Activated naive CD4-positive, alpha-beta T cell treated with Interleukin-2 at 50 U/mL for 16 hours (primary cell): ENCODE measurements at places on chromosomes 13 and 19.
A peak's percentile ranks its signal among the peaks of the same experiment; 100 is the strongest.

DNA sequence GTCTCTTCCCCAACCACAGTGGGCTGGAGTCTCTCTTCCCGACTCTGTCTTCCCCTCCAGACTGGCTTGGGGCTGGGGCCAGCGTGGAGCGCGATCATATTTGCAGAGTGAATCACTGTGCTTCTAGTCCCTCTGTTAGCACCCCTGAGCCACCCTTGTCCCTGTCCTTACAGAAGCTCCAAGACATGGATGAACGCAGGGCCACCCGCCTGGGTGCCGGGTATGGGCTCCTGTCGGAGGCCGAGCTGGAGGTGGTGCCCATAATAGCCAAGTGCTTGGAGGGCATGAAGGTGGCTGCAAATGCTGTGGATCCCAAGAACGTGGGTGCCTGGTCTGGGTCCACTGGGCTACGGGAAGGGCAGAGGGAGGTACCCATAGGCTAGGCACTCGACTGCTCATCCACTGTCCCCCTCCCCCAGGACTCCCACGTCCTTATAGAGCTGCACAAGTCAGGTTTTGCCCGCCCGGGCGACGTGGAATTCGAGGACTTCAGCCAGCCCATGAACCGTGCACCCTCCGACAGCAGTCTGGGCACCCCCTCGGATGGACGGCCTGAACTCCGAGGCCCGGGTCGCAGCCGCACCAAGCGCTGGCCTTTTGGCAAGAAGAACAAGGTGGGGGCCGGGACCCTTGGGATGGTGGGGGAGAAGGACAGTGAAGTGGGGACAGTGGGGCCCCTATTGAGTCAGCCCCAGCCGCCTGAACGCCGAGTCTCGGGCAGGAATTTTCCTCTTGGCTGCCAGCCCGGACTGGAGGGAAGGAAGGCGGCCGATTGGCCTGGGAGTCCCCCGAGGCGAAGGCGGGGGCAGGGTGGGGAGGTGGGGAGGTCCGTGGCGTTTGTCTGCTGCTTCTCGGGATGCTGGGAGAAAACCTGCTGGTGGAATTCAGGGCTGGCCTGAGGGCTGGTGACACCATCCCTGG, 5.2 kb downstream of the TRIP10 start:
- DNase-seq: no peak

DNA sequence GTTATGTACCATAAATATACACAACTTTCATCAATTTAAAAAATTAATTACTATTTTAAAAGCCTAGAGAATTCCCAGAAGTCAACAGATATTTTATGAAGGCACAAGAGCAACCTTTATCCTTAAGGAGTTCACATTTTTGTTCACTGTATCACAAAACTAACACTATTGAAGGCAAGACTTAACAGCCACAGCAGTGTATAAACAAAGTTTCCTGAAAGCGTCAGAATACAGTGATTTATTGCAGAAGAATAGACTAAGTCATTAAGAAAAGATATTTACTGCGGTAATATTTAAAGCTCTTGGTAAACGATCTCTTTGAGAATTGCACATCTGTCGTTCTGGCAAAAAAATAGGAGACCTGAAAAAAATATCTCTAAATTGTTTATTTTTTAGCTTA, 419.3 kb upstream of the NBEA start:
- DNase-seq: no peak

- DNase-seq: no peak
Observed at GRCh38 chr13:108948251-108948671, 318.9 kb downstream of the MYO16 start.

DNA sequence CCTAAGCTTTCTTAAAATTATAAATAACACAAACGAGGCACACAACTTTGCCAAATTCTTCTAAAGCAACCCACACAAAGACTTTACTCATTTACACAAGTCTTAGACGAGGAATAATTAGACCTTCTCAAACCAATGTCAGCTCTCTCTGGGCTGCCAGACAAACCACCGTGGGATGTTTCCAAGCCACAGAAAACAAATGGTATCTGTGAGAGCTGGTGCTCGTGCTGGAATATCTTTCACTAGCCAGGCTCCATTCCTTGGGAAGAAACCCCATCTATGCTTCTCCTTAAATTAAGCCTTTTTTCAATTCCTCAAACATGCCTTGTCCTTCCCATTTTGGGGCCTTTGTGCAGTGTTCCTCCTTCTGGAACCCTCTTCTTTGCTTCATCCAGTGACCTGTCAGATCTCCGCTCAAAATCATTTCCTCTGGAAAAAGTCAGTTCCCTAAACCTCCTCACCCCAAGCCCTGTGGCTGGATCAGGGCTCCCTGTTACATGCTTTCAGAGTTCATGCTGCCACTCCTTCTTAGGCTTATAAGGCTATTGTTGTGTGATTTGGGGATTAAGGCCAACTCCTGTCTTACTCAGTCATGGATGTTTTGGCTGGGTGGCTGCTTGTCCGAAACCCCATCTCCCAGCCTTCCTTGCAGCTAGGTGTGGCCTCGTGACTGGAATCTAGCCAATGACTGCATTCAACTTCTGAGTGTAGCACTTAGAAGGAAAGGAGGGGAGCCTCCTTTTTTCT, 64.2 kb upstream of the GTF2F2 start:
- peak; percentile 15 for DNase-seq

DNA sequence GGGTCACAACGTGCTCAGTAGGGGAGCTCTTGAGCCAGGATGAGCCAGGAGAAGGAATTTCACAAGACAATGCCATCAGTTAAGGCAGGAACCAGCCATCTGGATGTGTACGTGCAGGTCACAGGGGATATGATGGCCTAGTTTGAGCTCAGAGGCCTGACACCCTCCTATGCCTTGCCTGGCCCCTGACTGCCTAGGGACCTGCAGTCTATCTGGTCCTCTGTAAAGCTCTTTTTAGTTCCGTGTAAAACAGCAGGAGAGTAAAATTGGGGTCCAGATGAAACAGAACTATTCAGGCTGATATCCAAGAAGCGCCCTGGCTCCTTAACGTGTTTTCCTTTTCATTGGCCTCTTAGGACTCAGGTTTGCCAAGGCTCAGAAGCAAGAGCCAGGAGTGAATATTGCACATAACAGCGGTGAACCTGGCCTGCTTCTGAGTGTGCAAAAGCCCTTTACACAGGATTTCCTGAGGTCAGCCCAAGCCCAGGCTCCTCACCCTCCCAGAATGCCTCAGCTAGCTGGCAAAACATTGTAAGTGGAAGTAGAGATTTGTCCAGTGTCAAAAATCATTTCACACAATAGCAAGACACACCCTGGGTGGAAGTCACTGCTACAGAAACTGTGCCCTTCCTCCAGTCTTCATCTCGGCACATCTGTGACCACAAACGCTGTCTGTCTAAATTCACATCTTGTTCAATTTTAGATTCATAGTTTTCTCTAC, 777.2 kb downstream of the UQCRFS1 start:
- DNase-seq: no peak

DNA sequence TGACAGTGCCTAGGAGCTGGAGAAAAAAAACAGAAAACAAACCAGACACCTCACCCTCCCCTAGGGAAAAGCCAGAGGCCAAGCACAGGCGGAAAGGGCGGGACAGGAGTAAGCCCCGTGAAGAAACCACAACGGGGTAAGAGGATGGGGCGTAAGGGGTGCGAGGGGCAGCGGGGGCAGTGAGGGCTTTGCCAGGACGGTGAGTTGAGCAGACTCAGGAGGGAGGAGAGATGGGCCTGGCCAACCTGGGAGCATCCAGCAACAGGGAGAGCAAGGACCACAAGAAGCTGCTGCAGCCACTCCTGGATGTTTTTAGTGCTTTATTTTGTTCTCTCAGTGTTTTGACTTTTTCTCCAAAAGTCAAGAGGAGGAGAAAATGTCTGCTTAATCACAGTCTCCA, 114.1 kb upstream of the SOX1 start:
- no peak for DNase-seq

- DNase-seq: no peak
Observed at GRCh38 chr13:102839462-102839861, 6.4 kb upstream of the ERCC5 start.

DNA sequence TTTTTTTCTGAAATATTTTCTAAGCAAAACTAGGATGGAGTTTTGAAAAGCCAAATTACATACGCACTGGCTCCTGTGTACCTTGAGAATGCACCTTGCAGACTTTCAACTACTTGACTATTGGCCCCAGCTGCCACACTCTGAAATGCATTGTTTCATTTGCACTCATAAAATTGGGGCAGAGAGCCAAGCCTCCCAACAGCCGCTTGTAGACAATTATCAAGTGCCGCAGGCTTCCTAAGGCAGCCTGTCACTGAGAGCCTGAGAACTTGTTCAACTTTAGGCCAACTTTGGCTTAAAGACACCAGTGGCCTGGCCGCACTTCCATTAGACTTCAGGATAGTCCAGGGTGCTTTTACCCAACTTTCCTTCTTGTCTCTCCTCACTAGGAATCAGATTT, 115.7 kb upstream of the STARD13 start:
- no peak for DNase-seq

DNA sequence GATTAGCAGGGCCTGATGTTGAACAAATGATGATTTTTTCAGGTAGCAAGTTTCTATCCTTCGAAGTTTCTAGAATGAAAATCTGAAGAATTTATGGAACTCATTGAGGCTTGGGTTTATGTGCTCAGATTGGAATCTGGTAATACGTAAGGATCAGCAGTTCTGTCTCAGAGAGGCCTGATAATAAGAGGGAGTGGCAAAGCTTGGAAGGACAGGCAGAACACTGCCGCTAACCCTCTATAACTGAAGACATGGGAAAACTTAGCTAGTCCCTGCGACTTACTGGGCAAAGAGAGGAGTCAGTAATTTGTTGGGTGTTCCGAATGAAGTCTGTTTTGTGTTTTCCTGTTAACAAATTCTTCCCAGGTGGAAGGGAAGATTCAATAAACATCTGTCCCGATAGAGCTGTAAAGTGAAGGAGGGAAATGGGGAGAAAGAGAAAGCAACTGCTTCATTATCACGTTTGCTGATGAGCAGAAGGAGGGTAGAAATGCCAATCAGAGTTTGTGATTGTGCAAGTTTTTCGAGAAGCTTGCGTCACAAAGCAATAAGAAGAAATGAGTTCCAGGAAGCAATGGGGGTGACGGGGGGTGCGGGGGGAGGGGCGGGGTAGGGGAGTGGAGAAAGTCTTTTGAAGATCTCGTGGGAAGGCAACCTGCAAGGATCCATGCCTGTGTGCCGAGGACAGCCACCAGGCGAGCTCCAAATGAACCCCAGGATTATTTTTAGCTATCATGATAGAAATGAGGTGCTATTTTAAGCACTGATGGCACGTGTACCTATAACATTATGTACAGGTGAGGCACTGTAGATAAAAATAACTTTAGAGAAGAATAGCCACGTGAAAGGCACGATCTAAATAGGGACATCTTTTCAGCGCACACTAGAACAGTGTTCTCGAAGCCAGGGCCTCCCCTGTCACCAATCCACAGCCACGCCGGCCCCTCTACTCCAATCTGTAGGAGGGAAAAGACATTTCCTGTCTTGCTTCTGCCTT, 224.1 kb downstream of the FGF9 start:
- DNase-seq: no peak

GRCh38 chr13:76023652-76024051, 387.5 kb downstream of the LMO7 start:
- no peak for DNase-seq

GRCh38 chr13:19794631-19795030, 11.9 kb upstream of the PSPC1 start:
- DNase-seq: no peak

- peak; percentile 10 for DNase-seq
Observed at GRCh38 chr13:39616087-39616694, 13.2 kb upstream of the LHFPL6 start.

GRCh38 chr13:108288741-108289140, 19.2 kb downstream of the TNFSF13B start:
- no peak for DNase-seq

DNA sequence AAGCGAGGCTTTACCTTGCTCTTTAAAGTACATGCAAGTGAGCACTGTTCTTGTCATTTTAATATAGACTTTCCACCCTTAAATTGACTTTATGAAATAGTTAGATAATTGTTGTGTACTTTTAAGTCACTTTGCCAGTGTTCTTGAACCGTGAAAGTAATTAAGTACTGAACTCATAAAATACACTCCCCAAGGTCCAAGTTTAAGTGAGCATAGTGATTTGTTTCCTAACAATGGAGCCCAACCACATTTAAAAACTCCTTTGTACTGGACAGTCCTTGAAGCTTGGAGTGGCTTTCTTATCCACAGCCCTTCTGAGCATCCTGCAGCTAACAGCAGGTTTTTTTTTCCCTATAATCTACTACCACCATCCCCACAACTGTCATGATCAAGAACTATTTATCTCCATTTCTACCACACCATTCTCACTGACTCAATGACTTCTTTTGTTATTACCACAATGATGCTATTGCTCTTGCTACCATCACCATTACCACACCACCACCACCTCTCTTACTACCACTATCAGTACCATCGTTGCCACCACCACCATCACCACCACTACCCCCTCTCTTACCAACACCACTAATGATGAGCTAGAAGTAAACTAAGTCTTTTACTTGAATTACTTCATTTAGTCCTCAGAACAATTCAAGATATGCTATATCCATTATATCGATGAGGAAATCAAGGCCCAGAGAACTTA, 452.6 kb downstream of the DIAPH3 start:
- DNase-seq: no peak

DNA sequence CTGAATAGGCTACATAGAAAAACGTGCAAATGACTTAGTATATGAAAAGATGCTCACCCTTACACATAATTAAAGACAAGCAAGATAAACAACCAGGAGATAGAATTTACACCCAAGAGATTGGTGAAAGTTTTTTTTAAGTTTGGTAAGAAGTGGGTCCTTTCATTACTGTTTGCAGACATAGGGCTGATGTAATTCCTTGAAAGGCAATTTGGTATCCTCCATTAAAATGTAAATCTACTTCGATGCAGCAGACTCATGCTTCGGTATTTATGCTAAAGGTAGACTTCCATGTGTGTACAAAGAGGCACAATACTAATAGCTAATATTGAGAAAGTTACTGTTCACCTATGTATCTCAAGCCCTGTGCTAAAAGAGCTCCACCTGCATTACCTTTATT, 33.5 kb downstream of the CNMD start:
- DNase-seq: no peak

DNA sequence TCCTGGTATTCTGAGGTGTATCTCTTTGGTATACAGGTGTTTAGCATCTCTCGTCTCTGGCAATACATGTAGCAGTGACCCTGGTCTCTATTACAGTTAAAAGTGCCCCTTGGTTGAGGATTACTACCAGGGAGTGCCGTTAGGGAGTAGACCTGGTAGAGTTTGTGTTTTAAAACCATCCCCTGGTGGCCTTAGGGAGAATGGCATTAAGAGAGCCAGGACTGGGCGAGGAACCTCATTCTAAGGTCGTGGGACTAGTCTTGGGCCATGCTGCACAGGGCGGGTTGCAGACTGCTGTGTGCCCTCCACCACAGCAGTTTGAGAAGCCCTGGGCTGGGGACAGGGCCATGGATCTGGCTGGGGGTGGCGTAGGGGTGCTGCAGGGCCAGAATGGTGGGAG, 35.0 kb downstream of the B3GLCT start:
- DNase-seq: no peak

DNA sequence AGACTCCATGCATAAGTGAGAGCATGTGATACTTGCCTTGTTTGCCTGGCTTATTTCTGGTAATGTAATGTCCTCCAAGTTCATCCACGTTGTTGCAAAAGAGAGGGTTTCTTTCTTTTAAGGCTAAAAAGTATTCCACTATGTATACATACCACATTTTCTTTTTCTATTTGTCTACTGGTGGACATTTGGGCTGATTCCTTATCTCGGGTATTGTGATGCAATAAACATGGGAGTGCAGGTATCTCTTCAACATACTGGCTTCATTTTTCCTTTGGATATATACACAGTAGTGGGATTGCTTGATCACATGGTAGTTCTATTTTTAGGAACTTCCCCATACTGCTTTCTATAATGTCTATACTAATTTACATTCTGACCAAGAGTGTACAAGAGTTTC, 49.6 kb upstream of the EBPL start:
- DNase-seq: no peak
